ENCODE measurements at places on chromosomes 6 and 20.

DNA sequence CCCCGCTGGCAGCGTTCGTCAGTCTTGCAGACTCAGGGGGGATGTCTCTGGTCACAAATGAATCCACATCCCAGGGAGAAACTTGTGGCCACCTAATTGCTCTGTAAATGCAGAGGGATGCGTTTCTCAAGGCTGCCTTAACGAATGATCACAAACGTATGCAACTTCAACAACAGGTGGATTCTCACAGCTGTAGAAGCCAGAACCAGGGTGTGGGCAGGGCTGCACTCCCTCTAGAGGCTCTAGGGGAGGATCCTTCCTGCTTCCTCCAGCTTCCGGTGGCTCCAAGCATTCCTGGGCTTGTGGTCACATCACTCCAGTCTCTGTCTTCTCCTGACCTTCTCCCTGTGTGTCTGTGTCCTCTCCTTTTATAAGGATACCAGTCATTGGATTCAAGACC, 3.3 kb upstream of the TAF4 start:
- no peak for DNase-seq

DNA sequence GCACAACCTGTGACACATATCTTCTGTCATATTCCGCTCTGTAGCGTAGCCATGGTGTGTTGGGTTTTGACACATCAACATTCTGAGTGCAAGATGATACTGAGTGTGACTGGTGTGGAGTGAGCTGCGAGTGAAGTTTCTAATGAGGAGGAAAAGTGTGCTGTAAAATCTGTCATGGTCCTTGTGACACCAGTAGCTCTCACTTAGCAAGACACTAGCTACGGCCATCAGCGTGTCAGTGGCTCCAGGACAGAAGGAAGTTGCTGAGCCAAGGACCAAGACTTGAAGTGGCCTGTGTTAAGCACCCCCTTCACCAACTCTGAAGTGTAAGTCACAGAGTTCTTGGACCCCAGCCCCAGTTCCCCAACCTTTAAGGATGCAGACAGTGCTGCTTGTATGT, 72.1 kb downstream of the TSHZ2 start:
- DNase-seq = no peak

DNA sequence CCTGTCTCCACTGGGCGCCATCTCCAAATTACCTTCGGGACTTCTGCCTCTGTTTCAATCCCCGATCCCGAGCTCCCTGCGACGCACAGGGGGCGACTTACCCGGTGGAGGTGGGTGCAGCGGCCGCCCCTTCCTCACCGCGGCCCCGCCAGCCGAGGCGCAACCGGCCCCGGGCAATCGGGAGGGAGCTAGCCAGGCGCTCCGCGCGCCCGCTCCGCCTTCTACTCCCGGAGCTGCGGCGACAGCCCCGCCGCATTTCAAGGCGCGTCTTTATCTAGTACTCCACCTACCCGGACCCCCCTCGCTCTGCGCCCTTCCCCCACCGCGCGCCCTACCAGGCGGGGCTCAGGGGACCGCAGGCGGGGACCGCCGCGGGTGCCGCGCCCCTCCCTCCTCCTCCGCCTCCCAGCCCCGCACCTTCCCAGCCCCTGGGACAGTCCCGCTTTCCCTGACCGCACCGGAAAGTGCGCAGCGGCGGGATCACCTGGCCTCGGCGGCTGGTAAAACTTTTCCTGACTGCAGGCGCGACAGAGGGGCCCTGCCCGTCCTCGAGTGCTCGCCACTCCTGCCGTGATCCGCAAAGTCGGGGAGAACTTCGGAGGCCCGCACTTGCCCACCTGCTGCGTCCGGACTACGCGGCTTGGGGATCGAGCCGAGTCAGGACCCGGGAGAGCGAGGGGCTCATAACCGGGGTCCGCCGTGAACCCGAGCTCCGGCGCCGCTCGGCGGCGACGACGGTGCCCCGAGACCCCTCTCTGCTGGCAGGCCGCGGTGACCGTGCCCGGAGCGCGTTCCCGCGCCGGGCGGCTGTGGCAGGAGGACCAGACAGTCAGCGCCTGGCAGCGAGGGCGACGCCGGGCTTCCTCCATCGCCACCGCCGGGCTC, 8.0 kb upstream of the NKX2-2 start:
- DNase-seq = no peak

DNA sequence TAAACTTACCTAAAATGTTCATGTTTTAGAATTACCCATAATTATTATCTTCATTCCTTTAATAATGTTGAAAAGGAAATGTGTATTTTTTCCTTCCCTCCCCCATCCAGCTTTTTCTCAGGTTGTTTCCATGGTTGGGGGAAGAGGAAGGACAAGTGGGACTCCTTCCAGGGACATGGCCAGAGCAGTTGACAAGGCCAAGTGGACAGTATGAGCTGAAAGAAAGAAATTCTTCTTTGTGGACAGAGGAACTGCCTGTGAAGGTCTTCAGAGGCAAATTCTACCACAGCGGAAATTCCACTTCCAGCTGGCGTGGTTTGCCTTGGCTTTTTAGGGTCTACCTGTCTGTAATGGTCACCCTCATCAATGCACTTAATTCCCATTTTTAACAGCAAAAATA, 33.8 kb downstream of the RIN2 start:
- DNase-seq = no peak

DNA sequence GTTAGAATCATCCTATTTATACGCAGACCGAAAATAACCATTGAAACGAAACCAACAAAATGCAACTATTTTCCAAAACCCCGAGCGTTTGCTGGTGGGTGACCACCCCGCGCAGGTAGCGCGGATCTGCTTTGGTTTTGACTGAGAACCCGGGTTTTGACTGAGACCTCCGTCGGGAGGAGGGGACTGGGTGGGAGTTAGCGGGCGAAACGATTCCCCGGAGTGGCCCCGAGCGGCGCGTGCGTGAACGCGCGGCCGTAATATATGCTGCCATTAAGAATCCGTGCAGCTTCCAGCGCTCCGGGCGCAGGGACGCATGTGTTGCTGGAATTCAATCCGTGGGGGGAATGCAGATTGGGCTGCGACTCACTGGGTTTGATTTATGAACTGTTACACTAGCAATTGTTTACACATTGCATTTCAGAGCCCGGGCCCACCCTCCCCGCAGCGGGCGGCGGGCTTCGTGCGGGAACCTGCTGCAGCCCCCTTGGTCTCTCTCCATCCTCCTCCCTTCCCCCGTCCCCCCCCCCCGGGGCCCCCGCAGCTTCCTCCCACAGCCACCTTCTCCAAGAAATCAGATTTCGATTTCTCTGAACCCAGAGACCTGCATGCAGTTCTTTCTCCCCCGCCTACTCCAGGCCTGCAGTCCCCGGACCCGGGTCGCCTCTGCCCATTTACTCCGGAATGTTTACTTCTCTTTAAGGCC, 9.9 kb downstream of the NRN1 start:
- DNase-seq = no peak

DNA sequence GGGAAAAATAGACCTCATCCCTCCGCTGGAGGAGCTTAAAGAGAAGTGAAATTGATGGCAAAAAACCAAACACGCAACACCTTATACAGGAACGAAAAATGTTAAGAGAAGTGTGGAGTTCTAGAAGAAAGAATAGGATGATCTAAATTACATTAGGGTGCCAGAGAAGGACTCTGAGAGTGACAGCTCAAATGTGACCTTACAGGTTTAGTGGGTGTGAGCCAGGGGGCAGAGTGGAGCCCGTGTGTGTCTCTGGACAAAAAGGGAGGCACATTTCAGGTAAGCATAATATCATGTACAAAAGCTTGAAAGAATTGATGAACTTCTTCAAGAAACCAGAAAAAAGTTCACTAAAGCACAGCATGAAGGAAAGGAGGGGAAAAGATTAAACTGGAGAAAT, 20.8 kb downstream of the HLA-DRA start:
- no peak for DNase-seq

DNA sequence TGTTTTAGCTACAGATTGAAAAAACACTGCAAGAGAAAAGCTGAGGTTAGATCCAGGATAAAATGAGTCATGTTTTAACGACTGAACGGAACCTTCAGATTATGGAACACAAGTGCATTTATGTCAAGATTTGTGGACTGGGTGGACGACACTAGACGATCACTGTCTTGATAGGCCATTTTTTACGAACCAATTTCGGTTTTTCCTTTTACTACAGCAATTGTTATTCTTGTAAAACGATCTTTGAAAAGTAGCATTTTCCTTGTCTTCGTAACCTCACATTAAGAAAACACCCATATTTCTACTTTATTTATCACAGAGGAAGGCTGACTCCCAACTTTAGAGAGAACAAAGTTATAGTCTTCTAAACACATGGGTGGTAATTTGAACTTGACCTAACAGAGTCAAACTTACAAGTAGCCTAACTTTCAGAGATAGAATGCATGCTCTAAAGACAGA, 294.2 kb upstream of the TCF21 start:
- no peak for DNase-seq

DNA sequence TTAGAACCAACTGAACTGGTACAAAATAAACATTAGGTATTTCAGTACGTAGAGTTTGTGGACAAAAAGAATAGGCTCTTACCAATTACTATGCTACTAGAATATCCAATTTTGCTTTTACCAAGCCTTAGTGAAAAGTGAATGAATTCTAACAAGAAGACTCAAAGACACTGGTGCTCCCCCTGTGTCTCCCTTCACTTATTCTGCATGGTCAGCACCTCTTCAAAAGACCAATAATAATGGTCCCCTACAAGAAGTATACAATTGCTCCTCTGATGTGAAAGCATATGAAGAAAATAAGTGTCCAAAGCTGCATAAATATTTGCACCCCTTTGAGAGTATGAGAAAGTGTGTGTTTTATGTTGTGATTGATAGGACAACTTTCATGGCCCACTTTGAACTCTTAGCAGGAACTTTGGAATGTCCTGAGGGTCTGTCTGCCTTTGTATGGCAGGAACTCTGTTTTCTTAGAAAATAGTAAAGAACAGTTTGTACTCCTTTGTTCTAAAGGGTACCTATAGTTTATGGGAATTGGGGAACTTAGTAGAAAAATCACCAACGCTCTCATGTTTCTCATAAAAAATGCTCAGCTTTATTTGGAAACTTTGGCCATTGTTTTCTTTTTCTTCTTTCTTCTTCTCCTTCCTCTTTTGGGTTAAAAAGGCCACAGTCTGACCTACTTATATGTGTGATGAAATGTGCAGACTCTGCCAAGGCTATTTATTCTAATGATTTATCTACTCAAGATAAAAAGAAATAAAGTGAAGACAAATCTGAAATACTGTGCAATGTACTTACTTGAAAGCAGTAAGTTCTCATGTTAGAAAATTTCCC, 352.4 kb downstream of the LAMA2 start:
- no peak for DNase-seq

DNA sequence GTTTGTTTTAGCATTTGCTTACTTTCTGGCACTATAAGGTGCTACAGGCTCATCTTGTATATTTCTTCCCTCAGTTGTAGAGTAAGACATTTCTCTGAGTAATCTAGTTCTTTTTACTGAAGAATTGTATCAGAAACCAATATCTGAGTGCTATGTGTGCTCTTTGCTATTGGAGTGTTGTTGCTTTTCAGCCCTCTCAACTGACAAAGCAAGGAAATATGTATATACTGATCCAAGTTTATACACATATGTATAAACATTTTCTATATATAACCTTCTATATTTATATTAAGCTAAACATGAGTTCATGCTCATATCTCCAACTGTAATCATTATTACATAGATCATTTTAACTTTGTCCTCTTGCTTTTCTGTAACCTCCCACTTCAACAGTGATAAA, 405.7 kb downstream of the RFPL4B start:
- DNase-seq = no peak

GRCh38 chr6:25874822-25875562, 949 bp upstream of the SLC17A3 start:
- no peak for DNase-seq

GRCh38 chr20:23018941-23019340, 16.2 kb upstream of the SSTR4 start:
- DNase-seq = no peak

- no peak for DNase-seq
These were observed 125.7 kb downstream of the MAP3K4 start for GRCh38 chr6:161117308-161117707.

- DNase-seq = no peak
These were observed 18.1 kb downstream of the MTRES1 start for GRCh38 chr6:107045826-107046675.

DNA sequence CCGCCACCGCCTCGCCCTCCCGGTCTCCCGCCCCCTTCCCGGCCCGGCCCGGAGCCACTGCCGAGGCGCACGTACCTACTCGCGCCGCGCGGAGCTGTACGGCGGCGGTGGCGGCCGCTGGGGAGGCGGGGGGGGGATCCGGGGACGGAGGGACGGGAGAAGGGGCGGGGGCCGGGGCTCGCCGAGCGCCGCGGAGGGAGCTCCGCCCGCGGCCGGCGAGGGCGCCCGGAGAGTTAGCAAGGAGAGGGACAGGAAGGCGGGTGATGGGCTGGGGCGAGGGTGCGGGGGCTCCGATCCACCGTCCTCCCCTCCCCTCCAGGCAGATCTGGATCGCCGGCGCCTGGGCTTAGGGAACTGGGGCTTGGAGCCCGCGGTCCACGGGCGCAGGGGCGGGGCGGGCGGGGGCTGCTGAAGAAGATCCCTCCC, 548 bp upstream of the TMEM74B start:
- DNase-seq = peak; percentile 88

DNA sequence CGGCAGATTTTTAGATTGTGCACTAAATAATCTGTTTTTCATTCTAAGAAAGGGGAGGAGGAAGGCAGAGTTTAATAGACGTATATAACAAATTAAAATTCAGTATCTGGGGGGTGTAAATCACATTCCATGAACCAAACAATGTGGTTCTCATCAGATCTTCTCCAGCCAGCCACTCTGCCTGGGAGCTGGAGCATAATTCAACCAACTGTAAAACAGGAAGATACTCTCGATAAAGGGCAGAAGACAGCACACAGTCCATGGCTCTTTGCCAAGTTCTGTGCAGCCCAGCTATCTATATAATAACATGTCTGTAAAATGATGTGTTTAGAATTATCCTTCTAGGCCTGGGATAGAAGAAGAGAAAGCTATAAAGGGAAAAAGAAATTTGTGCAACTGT, 289.9 kb upstream of the ZFP64 start:
- no peak for DNase-seq

DNA sequence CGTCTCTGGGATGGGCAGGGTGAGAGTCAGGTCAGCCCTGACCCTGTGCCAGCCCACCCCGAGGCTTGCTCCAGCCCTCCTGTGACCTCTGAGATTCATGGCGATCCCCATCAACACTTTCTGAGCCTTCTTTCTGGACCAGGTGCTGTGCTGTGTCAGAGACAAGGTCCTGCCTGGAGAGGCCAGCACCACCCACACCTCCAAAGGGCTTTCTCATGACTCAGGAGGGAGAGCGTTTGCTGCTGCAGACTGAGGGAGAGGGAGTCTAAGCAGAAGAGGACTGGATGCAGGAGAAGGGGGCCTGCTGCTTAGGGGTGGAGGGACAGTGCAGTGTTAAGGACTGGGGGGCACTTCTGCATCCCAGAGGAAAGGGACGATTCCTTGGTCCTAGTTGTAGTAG, 193.5 kb downstream of the LRFN2 start:
- DNase-seq = no peak

GRCh38 chr6:46940433-46941226, 18.9 kb upstream of the ADGRF5 start:
- DNase-seq = no peak

DNA sequence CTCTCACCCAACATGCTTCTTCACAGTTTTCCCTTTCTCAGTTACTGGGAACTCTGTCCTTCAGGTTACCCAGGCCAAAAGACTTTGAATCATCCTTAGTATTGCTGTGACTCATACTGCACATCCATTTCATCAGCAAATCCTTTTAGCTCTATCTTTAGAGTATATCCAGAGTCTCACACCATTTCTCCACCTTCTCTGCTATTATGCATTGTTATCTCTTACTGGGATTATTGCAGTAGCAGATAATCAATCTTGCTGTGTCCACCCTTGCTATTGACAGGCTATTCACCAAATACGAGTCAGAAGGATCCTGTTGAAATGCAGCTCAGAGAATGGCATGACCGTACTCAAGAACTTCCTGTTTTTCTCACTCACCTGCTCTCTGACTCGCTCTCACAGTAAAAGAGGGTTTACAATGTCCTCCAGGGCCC, 57.3 kb downstream of the BCKDHB start:
- DNase-seq = no peak
